ENCODE measurements at places on chromosomes 2 and 18. TPM values are rescaled to one million over a fixed set of nuclear protein-coding genes. Genes with fewer than 3 reads are reported as not detected.
A peak's percentile ranks its signal among the peaks of the same experiment; 100 is the strongest.

The ADCYAP1 gene
- polyA plus RNA-seq = 0.13 TPM

The RNF152 gene
- 2.7 TPM for polyA plus RNA-seq

The VIT gene
- polyA plus RNA-seq = 9.6 TPM

The TFCP2L1 gene
- 0.03 TPM for polyA plus RNA-seq

The GRHL1 gene
- 0.29 TPM for polyA plus RNA-seq

The DSC2 gene
- 5.1 TPM for polyA plus RNA-seq

The REG3A gene
- not detected for polyA plus RNA-seq

The SLC4A5 gene
- polyA plus RNA-seq = 0.43 TPM

The GMCL1 gene
- polyA plus RNA-seq = 3.3 TPM

The TUBA3E gene
- polyA plus RNA-seq = 48.3 TPM

The ELOA2 gene
- not detected for polyA plus RNA-seq

- H3K36me3 ChIP-seq = no peaks in the 10 kb centered on the region
- peaks cover 6% of the 10 kb centered on the region for H3K27me3 ChIP-seq
- DNase-seq = no peak
Measured at GRCh38 chr2:122329278-122329677, 573.8 kb downstream of the TSN start.

- H3K27me3 ChIP-seq = no peaks in the 10 kb centered on the region
- no peak overlapping the region for H3K27ac ChIP-seq
- DNase-seq = no peak
Measured at GRCh38 chr18:48855422-48856377, 95.1 kb downstream of the SMAD7 start.

GRCh38 chr18:47737956-47738355 lies 192.5 kb downstream of the SMAD2 start:
- no peak for DNase-seq
- no peak overlapping the region for H3K4me3 ChIP-seq
- no peak overlapping the region for H3K27ac ChIP-seq
- H3K27me3 ChIP-seq = no peaks in the 10 kb centered on the region
- H3K36me3 ChIP-seq = no peaks in the 10 kb centered on the region

DNA sequence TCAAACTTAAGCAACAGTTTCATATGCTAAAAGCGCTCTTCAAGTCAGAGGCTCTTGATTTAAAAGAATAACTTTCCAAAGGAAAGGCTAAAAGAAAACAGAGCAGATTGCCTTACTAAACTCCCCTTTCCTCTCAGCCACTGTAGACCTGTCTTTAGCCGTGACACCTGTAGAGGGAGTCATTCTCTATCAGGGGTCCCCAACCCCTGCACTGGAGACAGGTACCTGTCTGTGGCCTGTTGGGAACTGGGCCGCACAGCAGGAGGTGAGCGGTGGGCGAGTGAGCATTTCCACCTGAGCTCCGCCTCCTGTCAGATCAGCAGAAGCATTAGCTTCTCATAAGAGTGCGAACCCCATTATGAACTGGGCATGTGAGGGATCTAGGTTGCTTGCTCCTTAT lies 9.6 kb downstream of the SLC14A1 start:
- no peak for DNase-seq
- peaks cover 3% of the 10 kb centered on the region for H3K4me1 ChIP-seq
- no peaks in the 10 kb centered on the region for H3K27me3 ChIP-seq
- no peak overlapping the region for H3K27ac ChIP-seq
- H3K4me3 ChIP-seq = no peak overlapping the region
- H3K36me3 ChIP-seq = no peaks in the 10 kb centered on the region

GRCh38 chr2:208042450-208042849 lies 17.1 kb upstream of the PLEKHM3 start:
- no peaks in the 10 kb centered on the region for H3K36me3 ChIP-seq
- H3K4me3 ChIP-seq = no peak overlapping the region
- H3K4me1 ChIP-seq = no peaks in the 10 kb centered on the region
- no peak for DNase-seq
- H3K27ac ChIP-seq = no peak overlapping the region

GRCh38 chr2:11748861-11749645 lies 2.6 kb downstream of the LPIN1 start:
- no peaks in the 10 kb centered on the region for H3K36me3 ChIP-seq
- no peak overlapping the region for H3K4me3 ChIP-seq
- DNase-seq = no peak
- peaks cover 74% of the 10 kb centered on the region for H3K4me1 ChIP-seq
- no peaks in the 10 kb centered on the region for H3K27me3 ChIP-seq
- H3K27ac ChIP-seq = peak overlapping the region; percentile 48

DNA sequence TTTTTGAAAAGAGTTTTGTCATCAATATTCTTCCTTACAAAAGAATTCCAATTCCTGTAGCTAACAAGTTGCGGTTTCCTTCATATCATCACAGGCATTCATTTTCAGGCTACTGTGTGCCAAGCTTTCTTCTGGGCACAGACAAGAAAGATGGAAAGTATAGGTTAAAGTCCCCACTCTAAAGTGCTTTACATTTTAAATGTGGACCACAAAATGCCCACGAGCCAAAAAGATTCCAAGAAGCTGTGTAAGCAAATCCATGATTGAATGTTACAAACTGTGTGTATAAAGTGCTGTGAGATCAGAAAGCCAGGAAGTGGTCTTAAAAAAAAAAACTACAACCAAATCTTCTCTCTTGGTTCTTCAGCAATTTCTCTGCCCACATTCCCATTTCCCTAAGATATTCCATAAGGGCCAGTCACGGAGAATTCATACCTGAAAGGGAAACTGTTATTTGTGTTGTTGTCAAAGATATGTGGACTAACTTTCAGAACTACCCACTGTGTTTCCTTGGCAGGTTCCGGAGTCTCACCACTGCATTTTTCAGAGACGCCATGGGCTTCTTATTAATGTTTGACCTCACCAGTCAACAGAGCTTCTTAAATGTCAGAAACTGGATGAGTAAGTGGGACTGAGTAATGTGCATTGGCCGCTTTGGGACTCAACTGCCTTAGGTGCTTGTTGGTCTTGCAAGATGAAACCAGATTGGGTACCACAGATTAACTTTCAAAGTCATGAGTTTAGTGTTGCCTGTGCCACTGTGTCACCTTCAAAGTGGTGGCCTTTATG lies 55.7 kb downstream of the RAB27B start:
- no peak overlapping the region for H3K27ac ChIP-seq
- no peak overlapping the region for H3K4me3 ChIP-seq
- H3K4me1 ChIP-seq = no peaks in the 10 kb centered on the region
- H3K27me3 ChIP-seq = no peaks in the 10 kb centered on the region
- no peak for DNase-seq

- H3K4me3 ChIP-seq = no peak overlapping the region
- H3K36me3 ChIP-seq = no peaks in the 10 kb centered on the region
- H3K27ac ChIP-seq = no peak overlapping the region
- peaks cover 16% of the 10 kb centered on the region for H3K27me3 ChIP-seq
Measured at GRCh38 chr2:30721668-30722647, 85.3 kb downstream of the CAPN13 start.

DNA sequence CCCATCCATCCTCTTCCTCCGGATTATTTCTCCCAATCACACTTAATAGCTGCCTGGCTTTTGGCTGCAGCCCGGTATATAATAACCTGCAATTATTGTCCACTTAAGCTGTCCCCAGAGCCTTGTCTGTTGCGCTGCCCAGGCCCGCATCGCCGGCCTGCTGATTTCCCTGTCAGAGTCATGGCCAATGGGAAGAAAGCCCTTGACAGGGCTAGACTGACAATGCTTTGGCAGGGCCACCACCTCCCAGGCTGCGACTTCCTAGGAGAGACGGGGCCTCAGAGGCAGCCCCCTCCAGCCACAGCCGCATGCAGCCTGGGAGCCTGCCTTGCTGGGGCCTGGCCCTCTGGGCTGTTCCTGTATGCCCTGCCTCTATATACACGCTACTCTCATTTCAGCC lies 10.0 kb upstream of the CELF4 start:
- peaks cover 19% of the 10 kb centered on the region for H3K27me3 ChIP-seq
- no peak overlapping the region for H3K27ac ChIP-seq
- no peak overlapping the region for H3K4me3 ChIP-seq
- no peaks in the 10 kb centered on the region for H3K36me3 ChIP-seq

GRCh38 chr2:33225350-33225749 lies 251.1 kb upstream of the RASGRP3 start:
- no peak overlapping the region for H3K4me3 ChIP-seq
- H3K36me3 ChIP-seq = peaks cover 26% of the 10 kb centered on the region
- H3K27ac ChIP-seq = no peak overlapping the region
- DNase-seq = no peak
- no peaks in the 10 kb centered on the region for H3K27me3 ChIP-seq

DNA sequence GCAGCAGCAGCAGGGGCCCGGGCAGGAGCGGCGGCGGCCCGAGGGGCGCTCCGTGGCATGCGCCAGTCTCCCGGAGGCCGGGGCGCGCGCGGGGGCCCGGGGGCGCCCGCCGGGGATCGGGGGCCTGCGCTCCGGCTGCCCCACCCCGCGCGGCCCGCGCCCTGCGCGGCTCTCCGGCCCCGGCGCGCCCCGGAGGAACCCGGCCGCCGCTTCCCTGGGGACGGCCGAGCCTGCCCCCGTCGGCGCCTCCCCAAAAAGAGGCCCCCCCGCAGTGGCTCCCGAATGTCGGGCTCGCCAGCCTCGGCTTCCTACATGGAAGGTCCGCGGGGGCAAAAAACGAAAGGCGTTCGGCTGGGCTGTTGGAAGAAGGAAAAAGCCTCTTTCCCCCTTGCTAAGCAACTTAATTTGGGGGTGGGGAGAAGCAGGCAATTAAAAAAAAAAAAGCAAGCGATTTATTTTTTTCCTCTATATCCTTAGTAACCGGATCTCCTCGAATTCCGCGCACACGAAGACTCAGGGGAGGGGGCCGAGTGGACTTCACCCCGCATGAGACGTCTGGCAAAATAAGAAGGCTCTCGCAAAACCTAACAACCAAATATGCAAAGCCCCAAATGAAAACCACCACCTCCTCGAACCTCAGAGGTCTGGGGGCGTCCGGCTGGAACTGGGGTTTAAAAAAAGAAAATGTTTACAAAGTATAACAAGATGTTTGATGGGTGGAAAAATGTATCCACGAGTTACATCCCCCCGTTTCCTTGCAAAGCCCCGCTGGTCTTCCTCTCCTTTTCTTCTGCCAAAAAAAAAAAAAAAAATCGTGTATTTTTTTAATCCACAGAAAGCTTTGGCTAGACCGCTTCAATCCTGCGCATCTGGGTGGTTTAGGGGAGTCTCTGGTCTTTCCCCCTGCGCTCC lies at the start of gene SMAD7:
Gene SMAD7 (minus strand): TSS at position 430 of the 912 bp plus-strand sequence. CDS start 541 bp downstream, outside the sequence.
- peak within 1 kb of the TSS; percentile 96 for H3K4me3 ChIP-seq
- no peaks in the 10 kb centered on the region for H3K27me3 ChIP-seq
- peaks cover 16% of the 10 kb centered on the region for H3K36me3 ChIP-seq
- DNase-seq = peak; percentile 44
- H3K27ac ChIP-seq = peak within 1 kb of the TSS; percentile 97

DNA sequence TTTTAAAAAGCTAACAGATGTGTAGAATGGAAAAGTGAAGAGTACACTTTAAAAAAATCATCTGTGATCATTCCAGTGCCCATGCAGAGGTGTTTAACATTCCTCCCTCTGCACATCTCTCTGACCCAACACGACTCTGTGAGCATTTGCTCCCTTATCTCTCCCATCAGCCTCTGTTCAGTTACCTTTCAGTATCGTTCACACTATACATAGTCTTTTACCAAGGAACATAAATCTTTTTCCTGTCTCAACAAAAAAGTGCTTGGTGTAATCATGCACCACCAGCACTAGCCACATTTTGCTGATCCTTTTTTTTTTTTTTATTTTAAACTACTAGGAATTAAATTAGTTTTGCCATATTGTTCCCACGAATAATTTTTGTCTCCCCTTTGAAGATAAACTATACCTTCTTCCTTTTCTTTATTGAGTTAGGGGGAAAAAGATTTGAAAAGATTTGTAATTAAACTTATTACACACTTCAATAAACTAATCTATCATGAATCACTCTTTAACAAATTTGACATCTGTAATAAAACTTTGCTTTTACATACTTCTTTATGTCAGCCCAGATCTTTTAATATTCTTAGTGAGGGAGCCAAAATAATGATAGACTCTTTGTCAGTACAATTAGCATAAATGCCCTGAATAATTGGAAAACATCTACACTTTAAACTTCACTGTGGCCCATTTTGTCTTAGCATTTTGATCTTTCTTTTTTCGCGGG lies 489.8 kb upstream of the FANCL start:
- no peaks in the 10 kb centered on the region for H3K36me3 ChIP-seq
- no peaks in the 10 kb centered on the region for H3K27me3 ChIP-seq
- H3K4me3 ChIP-seq = no peak overlapping the region
- DNase-seq = no peak
- H3K4me1 ChIP-seq = no peaks in the 10 kb centered on the region

GRCh38 chr2:8049176-8049575 lies 632.7 kb upstream of the ID2 start:
- H3K27ac ChIP-seq = no peak overlapping the region
- H3K4me3 ChIP-seq = no peak overlapping the region
- H3K36me3 ChIP-seq = no peaks in the 10 kb centered on the region
- no peaks in the 10 kb centered on the region for H3K27me3 ChIP-seq
- no peaks in the 10 kb centered on the region for H3K4me1 ChIP-seq

DNA sequence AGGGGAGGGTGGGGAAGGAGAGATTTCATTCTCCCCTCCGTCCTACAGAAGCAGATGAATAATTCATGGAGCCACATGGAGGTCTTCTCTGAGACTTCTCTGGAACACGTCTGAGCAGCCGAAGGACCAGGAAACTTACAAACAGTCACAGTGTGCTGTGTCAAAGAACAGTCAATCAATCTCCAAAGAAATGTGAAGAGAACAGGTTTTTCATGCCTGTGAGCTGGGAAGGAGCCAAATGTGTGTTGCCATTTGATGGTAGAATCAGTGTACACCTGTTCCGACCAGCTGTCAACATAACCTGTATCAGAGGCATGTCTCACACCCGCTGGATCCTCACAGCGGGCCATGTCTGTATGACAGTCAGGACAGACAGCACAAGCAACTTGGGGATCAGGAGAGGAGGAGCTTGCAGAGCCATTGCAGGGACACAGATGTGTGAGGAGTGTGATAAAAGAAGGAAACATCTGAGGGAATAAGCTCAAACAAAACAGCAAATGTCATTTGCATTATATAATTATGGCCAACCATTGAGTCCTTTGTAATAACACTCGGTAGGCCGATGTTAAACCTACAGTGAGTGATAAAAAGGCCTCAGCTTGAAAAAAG lies 298.5 kb downstream of the EN1 start:
- no peaks in the 10 kb centered on the region for H3K36me3 ChIP-seq
- no peaks in the 10 kb centered on the region for H3K4me1 ChIP-seq
- no peak overlapping the region for H3K4me3 ChIP-seq
- peaks cover 4% of the 10 kb centered on the region for H3K27me3 ChIP-seq
- H3K27ac ChIP-seq = no peak overlapping the region

GRCh38 chr2:230908092-230908594 lies 16.9 kb downstream of the GPR55 start:
- H3K27ac ChIP-seq = peak overlapping the region; percentile 22
- peaks cover 15% of the 10 kb centered on the region for H3K4me1 ChIP-seq
- H3K36me3 ChIP-seq = no peaks in the 10 kb centered on the region
- H3K27me3 ChIP-seq = peaks cover 10% of the 10 kb centered on the region

GRCh38 chr18:67476585-67476984 lies 39.9 kb downstream of the DSEL start:
- H3K27ac ChIP-seq = no peak overlapping the region
- H3K36me3 ChIP-seq = no peaks in the 10 kb centered on the region
- no peaks in the 10 kb centered on the region for H3K4me1 ChIP-seq

DNA sequence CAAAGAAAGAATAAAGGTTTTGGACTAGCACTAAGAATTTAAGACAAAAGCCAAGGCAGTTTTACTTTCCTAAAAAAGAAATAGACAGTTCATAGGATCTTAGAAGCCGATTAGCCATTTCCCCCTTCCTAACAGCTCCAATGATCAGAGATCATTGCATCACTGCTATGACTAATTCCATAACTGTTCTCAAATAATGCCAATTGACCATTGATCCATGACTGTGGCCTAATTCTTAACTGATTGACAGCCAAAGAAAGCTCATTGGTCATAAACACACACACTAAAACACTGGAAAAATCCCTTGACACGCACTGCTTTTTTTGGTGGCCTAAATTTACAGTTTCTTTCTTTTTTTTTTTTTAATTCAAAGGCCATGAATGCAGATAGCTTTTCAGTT lies 345.0 kb upstream of the ACVR2A start:
- DNase-seq = no peak
- no peaks in the 10 kb centered on the region for H3K4me1 ChIP-seq
- H3K27me3 ChIP-seq = no peaks in the 10 kb centered on the region
- H3K36me3 ChIP-seq = no peaks in the 10 kb centered on the region
- no peak overlapping the region for H3K4me3 ChIP-seq

Data from heart right ventricle (tissue), 16 donors.